ENCODE measurements at places on chromosomes 3 and 15.
A peak's percentile ranks its signal among the peaks of the same experiment; 100 is the strongest.

- DNase-seq, result no peak
Observed at GRCh38 chr15:62462721-62463120, 297.6 kb upstream of the C2CD4B start.

- DNase-seq, result peak; percentile 19
Observed at GRCh38 chr3:48301800-48302166, 31.7 kb downstream of the SPINK8 start.

DNA sequence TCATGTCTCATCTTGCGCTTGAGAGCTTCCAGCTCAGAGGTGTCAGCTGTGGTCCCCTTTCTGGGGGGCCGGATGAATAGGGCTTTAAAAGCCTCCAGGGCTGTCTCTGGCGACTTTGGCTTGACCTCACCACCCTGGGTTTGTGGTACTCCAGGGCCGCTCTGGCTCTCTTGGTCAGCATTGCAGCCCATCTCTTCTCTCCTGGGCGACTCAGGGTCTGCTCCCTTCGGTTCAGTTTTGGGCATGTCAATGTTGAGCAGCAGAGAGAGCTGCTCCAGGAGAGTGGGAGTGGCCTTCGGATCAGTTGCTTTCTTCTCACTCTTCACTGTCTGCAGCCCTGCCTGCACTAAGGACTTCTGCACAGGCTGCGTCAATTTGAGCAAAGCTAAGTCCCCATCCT is 127.9 kb downstream of the FMN1 start:
- DNase-seq, result no peak

GRCh38 chr15:99537344-99537743 is 28.4 kb upstream of the MEF2A start:
- DNase-seq, result no peak

DNA sequence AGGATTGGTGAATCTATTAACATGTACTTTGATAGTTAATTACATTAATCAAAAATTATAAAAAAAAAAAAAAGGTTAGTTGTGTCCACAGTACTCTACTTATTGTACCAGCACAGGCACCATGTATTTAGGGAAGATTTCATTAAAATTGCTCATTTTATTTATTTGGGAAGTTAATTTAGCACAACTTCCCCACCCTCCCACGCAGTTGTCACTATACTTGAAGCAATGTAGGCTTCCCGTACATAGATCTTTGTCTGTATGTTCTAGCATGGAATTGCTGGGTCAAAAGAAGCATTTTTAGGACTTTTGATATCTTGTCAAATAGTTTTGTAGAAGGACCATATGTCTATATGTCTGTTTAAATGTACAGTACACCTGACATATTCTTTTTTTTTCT is 4.4 kb downstream of the GPR27 start:
- no peak for DNase-seq

DNA sequence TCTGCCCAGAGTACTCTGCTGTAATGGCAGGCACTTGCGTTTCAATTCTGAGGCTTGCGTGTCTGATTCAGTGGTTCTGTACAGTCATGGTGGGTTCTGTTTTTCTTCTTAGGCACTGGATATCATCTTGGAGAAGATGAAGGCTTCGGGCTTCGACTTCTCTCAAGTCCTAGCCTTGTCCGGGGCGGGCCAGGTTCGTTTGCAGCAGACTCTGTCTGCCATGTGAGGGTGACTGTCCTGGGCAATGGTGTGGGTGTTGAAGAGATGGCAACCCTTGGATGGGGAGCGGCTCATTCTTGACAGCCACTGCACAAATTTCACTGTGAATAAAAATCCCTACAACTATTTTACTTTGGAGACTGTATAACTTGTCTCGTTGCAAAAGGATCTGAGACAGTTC is 16.2 kb downstream of the XYLB start:
- DNase-seq, result no peak
